ENCODE measurements at places on chromosomes 4 and X.

- no peak for DNase-seq
These were observed at the start of gene SLC2A9 for GRCh38 chr4:10020871-10021652. Gene SLC2A9, minus strand, starts transcription at chr4:10021497. Its CDS starts 68 bp downstream, at chr4:10021429.

DNA sequence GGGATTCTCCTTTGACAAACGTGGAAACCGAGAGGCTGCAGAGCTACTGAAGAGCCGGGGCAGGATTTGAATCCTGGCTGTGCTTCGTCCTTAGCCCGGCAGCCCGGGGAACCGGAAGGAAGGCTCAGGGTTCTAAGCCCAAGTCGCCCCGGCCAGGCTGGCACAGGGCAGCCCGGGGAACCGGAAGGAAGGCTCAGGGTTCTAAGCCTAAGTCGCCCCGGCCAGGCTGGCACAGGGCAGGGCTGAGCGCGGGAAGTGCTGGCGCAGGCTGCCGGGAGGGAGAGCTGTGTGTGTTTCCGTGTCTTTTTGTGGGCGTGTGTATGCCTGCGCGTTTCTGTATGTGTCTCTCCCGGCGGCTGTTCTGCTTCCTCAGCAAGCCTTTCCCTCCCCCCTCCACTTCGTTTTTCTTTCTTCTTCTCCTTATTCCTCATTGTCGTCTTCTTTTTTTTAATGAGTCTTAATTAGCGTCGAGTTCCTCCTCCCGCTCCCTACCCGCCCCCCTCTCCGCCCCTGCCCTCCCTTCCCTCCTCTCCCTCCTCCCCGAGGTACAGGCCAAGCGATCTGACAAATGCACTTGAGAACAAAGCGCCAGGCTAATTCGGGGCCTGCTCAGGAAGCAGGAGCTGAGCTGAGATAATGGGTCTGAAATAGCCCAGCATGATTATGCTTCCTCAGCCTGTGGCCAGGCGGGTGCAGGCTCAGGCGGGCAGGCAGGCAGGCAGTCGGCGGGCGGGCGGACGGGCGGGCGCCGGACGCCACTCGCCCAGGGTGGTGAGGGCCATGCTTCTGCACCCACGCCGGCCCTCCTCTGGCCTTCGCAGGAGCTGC lies 65.9 kb downstream of the EFNB1 start:
- DNase-seq, result peak; percentile 37

DNA sequence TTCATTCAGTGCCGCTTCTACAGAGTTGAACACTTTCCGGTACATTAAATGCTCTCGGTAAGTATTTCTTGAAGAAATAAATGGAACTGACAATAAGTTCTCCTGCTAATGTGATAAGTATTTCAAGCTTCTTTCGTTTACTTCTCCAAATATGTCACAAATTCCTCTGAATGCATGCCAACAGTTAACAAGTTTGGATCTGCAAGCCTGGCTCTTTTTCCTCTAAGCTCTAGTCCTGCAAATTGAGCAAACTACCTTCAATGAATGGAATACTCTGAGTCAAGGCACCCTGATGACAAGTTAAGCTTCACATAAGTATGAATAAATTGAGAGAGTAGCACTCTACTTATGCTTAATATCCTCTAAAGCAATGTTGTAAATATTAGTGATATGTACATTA lies 403.6 kb downstream of the PDGFC start:
- DNase-seq, result no peak

GRCh38 chrX:72460715-72461114 lies 111.9 kb downstream of the HDAC8 start:
- DNase-seq, result no peak

DNA sequence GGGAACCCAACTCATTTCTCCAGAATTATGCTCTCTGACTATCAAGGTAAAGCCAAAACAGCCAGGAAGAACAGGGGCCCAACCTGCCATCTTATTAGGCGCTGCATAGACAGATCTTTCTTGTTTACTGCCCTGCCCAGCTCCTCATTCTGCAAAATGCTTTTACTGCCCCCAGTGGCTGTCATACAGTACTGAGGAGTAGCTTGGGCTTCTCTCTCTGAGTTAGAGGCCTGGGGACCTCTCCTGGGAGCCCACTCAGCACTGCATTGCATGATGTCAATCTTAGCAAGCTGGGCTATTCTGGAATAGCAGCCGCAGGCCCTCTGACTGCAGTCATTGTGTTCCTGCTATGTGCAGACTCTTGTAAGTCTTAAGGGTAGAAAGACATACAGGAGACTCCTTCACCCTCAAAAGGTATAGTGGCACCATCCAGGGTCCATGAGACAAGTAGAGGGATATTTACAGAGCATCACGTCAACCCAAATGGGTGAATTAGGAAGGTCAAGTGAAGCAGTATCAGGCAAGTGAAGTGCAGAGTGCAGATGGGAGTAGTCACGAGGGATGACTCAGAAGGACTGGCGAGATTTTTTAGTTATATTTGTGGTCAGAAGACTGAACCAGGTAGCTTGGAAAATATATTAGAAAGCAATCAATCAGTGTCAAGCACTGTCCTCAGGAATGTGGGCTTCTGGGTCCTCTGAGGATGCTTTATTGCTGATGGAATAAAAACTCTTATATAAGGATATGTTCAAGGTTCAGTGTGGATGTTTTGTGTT lies 294.1 kb upstream of the SFRP2 start:
- DNase-seq, result no peak

DNA sequence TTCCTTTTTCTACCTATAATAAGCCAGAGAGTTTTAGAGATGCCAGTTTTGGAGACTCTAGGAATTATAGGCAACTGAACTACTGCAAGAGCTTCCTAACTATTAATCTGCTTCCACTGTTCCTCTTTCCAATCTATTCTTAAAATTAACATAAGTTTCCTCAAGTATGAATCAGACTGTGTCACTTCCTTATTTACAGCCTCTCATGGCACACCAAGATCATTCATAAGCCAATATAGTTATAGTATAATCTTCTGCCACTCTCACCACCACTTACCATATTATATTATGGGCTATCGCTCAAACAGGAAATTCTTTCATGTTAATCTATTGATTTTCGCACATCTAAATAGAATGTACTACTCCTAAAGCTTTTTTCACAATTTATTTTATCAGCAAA lies 383.5 kb downstream of the STPG2 start:
- no peak for DNase-seq

DNA sequence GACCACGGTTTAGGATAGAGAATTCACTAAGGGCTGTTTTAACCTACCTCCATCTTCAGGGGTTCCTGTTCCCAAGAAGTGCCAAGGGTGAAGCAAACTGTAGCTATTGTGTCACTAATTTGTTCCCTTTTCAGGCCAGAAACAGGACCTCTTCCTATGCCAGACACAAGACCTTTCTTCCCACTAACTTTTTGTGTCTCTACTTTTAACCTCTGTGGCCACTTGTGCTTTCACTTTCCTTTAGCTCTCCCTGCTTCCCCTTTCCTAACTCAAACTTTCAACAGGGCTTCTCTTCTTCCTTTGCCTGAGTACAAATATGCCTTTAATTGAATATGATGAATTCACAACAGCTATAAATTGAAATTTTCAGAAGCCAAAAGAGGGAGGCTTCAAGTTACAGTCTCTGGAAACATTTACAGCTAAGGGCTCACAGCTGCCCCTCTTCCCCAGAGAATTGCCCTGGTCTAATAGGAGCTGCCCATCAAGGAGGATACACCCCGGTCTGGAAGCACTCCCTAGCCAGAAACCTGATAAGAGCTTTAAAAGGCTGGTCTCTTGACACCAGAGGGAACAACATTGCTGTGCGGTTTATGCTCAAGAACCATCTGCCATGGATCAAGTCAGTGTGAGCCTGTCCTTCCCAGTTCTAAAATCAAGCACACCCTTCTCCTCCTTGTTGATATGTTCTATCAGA lies 61.7 kb upstream of the PLS3 start:
- no peak for DNase-seq
